ENCODE measurements at places on chromosomes 12 and 14.

DNA sequence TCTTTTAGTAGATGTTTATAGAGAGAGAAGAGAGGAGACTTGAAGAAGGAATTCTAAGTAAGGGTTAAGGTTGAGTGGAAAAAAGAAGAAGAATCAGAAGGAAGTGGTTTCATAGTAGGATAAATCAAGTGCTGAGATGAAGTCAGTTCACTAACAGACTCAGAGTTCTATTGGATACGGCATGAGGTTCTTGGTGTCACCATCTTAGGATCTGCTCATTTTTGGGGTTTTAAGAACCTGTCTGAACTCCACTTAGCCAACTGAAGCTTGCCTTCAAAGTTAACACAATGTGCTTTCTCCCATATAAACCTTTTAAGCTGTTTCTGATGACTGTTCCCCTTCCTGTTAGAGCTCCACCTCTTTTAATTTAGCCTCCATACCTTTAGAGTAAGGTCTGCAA, 152.6 kb downstream of the PRKCH start:
- no peak for DNase-seq
- H3K27me3 ChIP-seq = no peaks in the 10 kb centered on the region
- peaks cover 85% of the 10 kb centered on the region for H3K4me1 ChIP-seq
- no peak overlapping the region for H3K27ac ChIP-seq
- H3K36me3 ChIP-seq = peaks cover 6% of the 10 kb centered on the region

- no peaks in the 10 kb centered on the region for H3K4me1 ChIP-seq
- H3K27me3 ChIP-seq = peaks cover 24% of the 10 kb centered on the region
- no peaks in the 10 kb centered on the region for H3K36me3 ChIP-seq
- no peak overlapping the region for H3K4me3 ChIP-seq
- no peak overlapping the region for H3K27ac ChIP-seq
Observed at GRCh38 chr14:54348001-54348611, 48.7 kb upstream of the CDKN3 start.

DNA sequence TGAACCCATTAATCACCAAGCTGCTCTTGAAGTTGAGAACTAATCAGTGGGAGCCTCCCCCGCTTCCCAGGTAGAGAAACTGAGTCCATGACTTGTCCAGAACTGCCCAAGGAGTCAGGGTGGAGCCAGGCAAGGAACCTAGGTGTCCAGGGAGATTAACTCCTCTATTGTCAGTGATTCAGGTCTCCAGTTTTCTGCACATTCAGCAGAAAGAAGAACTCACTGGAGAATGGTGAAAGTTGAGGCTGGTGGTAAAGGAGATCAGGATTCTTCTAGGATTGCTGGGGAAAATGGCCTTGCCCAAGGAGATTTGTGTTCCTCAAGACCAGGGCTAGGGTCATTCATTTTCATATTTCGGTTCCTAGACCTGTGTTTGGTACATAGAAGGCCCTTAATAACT, 87.2 kb upstream of the CISTR start:
- no peak overlapping the region for H3K4me3 ChIP-seq
- H3K4me1 ChIP-seq = no peaks in the 10 kb centered on the region
- no peaks in the 10 kb centered on the region for H3K36me3 ChIP-seq
- peaks cover 75% of the 10 kb centered on the region for H3K27me3 ChIP-seq
- no peak overlapping the region for H3K27ac ChIP-seq
- no peak for DNase-seq

DNA sequence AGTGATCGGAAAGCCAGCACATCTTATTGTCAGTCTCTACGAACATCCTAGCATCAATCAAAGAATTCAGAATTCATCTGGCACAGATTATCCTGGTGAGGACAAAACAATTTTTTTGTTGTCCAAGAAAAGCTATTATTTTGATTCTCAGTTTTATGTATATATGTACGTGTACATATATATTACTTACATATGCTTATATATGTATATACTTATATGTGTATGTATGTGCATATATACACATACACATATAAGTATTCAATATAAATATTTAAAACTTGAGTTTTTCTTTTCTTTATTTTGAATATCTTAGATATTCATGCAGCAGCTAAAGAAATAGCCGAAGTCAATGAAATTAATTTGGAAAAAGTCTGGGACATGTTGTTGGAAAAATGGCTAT, 77.9 kb downstream of the KNTC1 start:
- H3K27me3 ChIP-seq = no peaks in the 10 kb centered on the region
- no peak for DNase-seq
- H3K4me1 ChIP-seq = no peaks in the 10 kb centered on the region
- peaks cover 11% of the 10 kb centered on the region for H3K36me3 ChIP-seq
- no peak overlapping the region for H3K4me3 ChIP-seq
- no peak overlapping the region for H3K27ac ChIP-seq

- H3K27me3 ChIP-seq = peaks cover 29% of the 10 kb centered on the region
- peaks cover 11% of the 10 kb centered on the region for H3K4me1 ChIP-seq
- no peaks in the 10 kb centered on the region for H3K36me3 ChIP-seq
- no peak for DNase-seq
Observed at GRCh38 chr12:46147144-46147543, 121.7 kb downstream of the SLC38A1 start.

- peaks cover 67% of the 10 kb centered on the region for H3K4me1 ChIP-seq
- H3K4me3 ChIP-seq = no peak overlapping the region
- H3K27ac ChIP-seq = peak overlapping the region; percentile 82
- no peaks in the 10 kb centered on the region for H3K27me3 ChIP-seq
Observed at GRCh38 chr12:101802486-101802885, 28.3 kb downstream of the GNPTAB start.

GRCh38 chr12:89695830-89696229, 12.8 kb downstream of the ATP2B1 start:
- H3K4me1 ChIP-seq = peaks cover 34% of the 10 kb centered on the region
- DNase-seq = no peak
- no peaks in the 10 kb centered on the region for H3K27me3 ChIP-seq
- H3K36me3 ChIP-seq = no peaks in the 10 kb centered on the region
- no peak overlapping the region for H3K4me3 ChIP-seq
- no peak overlapping the region for H3K27ac ChIP-seq

DNA sequence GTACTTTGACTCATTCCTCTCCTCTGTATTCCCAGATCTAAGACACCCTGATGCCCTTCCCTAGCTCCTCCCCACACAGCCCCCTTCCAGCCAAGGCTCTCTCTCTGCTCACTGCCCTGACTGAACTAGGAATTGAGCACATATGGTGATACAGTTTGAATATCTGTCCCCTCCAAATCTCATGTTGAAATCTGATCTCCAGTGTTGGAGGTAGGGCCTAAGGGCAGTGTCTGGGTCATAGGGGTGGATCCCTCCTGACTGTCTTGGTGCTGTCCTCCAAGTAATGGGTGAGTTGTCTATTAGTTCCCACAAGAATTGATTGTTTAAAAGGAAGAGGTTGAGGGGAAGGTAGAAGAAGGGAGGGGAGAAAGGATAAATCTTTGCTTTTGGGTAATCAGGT, 17.4 kb downstream of the CMKLR1 start:
- H3K4me1 ChIP-seq = peaks cover 67% of the 10 kb centered on the region
- peak overlapping the region; percentile 56 for H3K27ac ChIP-seq
- H3K4me3 ChIP-seq = no peak overlapping the region

DNA sequence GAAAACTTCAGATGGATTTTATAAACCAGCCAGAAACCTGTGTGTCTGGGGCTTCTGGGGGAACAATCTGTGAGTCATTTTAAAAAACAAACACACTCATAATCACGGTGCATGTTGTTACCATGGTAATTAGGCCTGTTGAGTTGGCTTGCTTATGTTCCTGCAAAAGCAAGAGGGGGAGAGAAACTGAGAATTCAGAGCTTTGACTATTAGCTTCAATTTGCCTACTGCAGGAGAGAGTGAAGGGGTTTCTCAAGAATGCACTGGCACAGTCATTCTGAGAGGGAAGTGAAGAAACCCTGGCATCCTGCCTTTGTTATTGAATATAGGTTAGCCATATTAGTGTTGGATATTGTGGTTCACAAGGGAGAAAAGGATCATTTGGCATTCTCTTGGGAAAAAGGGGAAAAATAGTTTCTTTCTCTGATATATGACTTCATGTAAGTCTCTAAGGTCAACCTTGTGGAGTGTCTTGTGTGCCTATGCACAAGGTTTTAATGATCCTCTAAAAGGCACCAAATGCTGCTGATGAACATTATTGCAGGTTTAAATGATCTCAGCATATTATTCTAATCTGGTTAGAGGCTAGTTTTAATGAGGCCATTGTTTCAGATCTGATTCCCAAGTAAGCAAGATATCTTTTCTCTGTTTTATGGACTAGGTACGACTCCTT, 12.9 kb downstream of the GNG2 start:
- peak overlapping the region; percentile 67 for H3K4me3 ChIP-seq
- peaks cover 60% of the 10 kb centered on the region for H3K4me1 ChIP-seq
- H3K27me3 ChIP-seq = no peaks in the 10 kb centered on the region
- peak overlapping the region; percentile 86 for H3K27ac ChIP-seq
- peaks cover 31% of the 10 kb centered on the region for H3K36me3 ChIP-seq

- no peaks in the 10 kb centered on the region for H3K4me1 ChIP-seq
- no peaks in the 10 kb centered on the region for H3K36me3 ChIP-seq
- no peak for DNase-seq
- H3K27ac ChIP-seq = no peak overlapping the region
Observed at GRCh38 chr12:62720661-62721330, 214.2 kb downstream of the PPM1H start.

DNA sequence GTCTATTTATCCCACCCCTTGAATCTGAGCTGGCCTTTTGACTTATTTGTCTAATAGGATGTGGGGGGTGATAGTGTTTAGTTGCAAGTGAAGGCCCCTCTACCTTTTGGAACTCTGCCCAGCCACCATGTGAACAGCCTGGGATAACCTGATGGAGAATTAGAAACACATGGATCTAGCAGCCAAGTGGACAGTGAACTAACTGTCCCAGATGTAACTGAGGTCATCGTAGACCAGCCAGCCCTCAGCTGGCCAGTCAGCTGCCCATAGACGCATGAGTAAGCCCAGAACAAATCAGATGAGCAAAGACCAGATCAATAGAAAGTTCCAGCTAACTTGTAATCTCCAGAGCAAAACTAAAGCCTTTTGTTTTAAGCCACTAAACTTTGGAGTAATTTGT, 19.0 kb downstream of the KLRB1 start:
- no peak overlapping the region for H3K27ac ChIP-seq
- no peaks in the 10 kb centered on the region for H3K27me3 ChIP-seq
- no peaks in the 10 kb centered on the region for H3K36me3 ChIP-seq
- H3K4me3 ChIP-seq = no peak overlapping the region
- no peak for DNase-seq

DNA sequence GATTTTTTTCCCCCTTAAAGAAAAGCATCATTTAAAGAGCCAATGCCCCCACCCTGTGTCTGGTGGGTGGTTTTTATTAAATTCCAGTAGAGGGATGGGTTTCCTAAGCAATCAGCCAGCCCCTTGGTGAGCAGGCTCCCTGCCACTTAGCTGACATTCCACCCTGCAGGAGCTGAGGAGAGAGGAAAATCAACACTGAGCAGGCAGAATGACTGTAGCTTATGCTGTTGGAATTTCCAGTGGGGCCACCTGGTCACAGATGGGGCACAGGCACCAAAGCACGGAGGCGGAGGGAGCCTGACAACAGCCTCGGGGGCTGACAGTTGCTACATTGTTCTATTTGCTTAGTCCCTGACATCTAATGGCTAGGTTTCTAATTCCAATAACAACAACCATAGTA, 127.7 kb downstream of the TMEM30B start:
- H3K36me3 ChIP-seq = no peaks in the 10 kb centered on the region
- DNase-seq = no peak
- no peak overlapping the region for H3K4me3 ChIP-seq
- H3K4me1 ChIP-seq = peaks cover 3% of the 10 kb centered on the region

DNA sequence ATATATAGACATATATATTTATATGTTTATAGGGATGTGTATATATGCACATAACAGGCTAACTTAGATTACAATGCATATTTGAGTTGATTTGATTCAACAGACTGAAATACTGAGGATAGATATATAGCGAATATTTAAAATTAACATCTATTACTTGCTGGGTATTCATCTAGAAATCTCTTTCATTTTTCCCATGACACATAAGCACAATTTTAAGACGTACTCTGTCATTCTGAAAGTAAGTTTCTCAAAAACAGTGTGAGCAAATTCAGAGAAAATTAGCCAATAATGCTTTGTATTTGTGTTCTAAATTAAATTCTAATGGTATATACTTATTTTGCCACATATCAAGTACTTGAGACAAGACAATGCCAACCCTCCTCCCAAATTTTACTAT, 907.5 kb upstream of the MDGA2 start:
- no peaks in the 10 kb centered on the region for H3K27me3 ChIP-seq
- no peak for DNase-seq
- H3K36me3 ChIP-seq = no peaks in the 10 kb centered on the region
- no peaks in the 10 kb centered on the region for H3K4me1 ChIP-seq
- H3K4me3 ChIP-seq = no peak overlapping the region

DNA sequence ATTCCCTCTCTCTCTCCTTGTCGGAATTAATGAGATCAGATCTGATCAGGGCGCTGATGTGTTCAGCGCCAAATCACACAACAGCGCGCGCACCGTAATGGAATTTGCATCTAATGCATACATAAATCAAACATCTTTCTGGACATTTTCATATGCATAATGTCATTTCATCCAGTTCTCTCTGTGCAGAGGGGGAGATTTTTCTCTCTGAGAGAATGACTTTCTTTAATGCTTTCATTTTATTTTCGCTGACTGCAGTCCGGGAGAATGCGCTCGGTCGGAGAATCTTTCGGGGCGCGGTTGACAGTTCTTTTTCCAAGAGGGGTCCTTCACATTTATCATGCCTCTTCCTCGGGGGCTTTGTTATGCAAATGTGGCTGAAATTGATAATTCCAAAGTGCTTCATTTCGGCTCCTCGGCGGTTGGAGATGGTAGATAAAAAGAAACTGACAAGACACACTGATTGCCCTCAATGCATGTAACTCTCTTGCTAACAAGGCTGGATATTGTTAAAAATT, 615.9 kb downstream of the VRK1 start:
- no peak overlapping the region for H3K27ac ChIP-seq
- no peak for DNase-seq
- peaks cover 13% of the 10 kb centered on the region for H3K27me3 ChIP-seq
- H3K36me3 ChIP-seq = no peaks in the 10 kb centered on the region
- no peak overlapping the region for H3K4me3 ChIP-seq
